Stimulated activated CD4-positive, alpha-beta T cell treated with anti-CD3 and anti-CD28 coated beads, Interleukin-4, amount 100 ng/mL, for 24 hours (primary cell): ENCODE measurements at places on chromosomes 1 and 21.

- no peak for DNase-seq
These were observed 30.6 kb downstream of the EPS15 start for GRCh38 chr1:51488372-51489050.

- no peak for DNase-seq
These were observed 292.2 kb downstream of the ST6GALNAC3 start for GRCh38 chr1:76366726-76367125.

- no peak for DNase-seq
These were observed 43.6 kb upstream of the DPH5 start for GRCh38 chr1:101069158-101069557.

GRCh38 chr1:111666828-111667227 is 47.2 kb downstream of the RAP1A start:
- no peak for DNase-seq

DNA sequence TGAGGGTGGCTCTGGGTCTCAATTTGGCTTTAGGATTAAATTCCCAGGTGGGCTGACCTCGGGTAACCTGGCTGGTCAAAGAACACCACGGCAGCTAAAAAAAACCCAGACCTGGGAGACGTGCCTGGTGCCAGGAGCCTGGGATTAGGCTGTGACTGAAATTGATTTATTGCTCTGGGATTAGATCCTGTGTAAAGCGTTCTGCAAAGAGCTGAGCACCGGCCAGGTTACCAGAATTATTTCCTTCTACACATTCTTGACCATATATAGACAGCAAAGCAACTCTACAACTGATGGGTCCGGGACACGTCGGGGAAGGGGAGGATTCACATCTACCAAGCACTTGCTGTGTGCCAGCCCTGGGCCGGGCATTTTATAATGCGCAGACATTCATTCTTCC is 45.2 kb downstream of the TMCO4 start:
- DNase-seq, result no peak

DNA sequence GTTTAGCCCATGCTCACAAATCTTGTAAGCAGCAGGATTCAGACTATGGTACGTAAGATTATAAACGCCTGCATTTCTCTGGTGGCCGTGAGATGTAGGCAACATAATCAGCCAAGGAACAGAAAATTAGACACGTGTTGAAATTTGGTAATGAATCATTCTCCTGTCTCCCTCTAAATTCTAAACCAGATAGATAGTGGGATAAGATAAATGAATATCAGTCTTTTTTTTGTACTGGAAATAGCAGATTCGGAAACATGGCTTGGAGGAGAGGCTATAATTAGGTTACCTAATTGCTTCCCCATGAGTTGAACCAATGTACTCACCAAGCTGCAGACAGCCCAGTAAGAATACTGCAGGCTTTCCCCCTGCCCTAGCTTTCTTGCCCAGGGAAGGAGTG is 172.3 kb downstream of the TGFB2 start:
- no peak for DNase-seq

- no peak for DNase-seq
These were observed 61.4 kb downstream of the MAGI3 start for GRCh38 chr1:113451710-113452109.
